ENCODE measurements at places on chromosomes 1 and 21.

- no peak for DNase-seq
Measured at GRCh38 chr1:181662606-181663005, 179.3 kb downstream of the CACNA1E start.

DNA sequence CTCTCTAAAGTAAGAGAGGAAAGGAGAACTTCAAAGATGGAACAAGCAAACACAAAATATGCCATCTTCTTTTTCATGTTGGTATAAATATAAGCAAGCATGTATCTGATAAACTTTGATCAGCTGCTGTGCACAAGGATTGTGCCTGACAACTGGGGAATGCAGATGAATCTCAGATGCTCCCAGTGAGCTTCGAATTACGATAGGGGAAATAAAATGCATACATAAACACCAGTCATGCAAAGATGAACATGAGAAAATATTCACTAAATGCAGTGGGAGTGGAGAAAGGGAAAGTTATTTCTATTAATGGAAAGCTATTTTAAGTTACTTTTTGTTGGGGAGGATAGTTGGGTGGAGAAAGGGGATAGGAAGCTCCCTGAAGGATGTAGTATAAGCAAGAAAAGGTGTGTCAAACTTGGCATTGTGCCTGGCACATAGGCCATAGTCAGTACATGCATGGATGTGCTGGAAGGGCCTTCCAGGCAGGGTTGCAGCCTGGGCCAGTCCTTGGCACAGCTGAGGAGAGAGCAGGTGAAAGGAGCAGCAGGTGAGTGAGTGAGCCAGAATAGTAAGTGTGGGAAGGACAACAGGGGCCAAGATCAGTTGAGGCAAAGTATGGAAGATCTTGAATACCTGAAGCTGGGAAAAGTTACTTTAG is 57.8 kb upstream of the PGD start:
- no peak for DNase-seq

DNA sequence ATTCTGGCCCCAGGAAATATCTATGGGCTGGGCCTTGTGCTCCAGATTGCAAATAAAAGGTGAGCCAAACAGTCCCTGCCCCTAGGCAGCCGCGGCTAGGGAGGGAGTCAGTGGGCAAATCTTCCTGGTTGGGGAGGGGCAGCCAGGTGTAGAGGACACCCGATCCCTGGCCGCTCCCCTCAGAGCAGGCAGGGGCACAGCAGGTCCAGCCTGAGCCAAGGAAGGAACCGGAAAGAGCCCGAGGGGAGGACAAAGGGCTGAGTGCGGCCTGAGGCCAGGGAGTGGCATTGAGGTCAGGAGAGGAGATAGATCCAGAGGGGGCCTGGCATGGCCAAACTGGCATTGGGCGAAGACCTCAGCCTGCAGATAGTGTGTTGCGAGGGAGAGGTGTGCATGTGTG is 36.6 kb upstream of the ARF1 start:
- no peak for DNase-seq

DNA sequence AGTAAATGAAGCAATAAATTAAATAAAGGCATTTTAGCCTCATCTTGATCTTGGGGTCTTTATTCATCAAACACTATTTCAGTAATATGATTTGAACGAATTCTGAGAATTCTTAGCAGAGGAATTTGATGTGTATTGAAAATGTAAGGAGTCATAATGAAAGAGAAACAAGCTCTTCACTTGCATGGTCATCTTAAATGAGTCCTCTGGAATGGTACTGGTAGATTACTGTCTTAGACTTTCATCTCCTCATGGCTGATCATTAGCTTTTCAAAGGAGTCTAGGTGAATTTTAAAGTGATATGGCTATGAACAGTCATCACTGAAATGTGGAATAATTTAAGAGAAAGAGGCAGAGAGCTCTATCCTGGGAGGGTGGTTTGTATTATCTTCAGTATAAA is 30.0 kb downstream of the PRRC2C start:
- DNase-seq, result no peak

DNA sequence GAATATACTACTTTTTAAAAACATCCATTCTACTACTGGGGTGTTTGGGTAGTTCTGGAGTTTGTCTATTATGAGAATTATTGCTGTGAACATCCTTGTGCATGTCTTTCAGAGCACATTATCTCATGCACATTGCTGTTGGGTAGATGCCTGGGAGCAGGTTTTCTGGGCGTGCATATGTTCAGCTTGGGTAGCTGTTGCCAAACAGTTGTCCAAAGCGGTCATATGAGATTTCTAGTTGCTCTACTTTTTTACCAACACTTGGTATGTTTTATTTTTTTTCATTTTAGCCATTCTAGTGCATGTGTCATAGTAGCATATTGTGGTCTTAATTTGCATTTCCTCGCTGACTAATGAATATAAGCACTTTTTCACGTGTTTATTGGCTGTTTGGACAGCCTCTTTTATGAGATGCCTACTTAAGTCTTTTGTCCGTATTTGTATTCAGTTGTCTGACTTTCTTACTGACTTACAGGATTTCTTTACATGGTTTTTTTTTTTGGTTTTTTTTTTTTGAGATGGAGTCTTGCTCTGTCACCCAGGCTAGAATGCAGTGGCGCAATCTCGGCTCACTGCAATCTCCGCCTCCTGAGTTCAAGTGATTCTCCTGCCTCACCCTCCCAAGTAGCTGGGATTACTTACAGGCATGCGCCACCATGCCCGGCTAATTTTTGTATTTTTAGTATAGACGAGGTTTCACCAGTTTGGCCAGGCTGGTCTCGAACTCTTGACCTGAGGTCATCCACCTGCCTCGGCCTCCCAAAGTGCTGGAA is 18.1 kb downstream of the ZDHHC18 start:
- DNase-seq, result no peak

- peak; percentile 59 for DNase-seq
Measured at GRCh38 chr1:100391675-100392074, 39.4 kb downstream of the CDC14A start.

DNA sequence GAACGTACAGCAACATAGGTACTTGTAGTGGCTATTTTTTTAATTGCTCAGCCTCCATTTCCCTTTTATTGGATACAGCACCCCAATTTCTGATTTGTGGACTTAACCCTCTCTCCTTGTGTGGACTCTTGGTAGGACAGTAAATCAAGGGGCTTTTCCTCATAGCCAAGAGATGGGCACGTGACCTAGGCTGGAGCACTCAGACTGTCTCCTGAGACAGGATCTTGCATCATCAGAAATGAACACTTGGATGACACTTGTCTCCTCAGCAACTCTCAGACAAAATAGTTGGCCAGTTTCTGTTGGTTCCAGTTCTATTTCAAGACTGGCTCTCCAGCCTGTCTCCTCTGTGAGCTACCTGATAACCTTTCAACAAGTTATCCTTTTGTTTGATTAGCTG is 112.9 kb upstream of the ZNF678 start:
- DNase-seq, result no peak

DNA sequence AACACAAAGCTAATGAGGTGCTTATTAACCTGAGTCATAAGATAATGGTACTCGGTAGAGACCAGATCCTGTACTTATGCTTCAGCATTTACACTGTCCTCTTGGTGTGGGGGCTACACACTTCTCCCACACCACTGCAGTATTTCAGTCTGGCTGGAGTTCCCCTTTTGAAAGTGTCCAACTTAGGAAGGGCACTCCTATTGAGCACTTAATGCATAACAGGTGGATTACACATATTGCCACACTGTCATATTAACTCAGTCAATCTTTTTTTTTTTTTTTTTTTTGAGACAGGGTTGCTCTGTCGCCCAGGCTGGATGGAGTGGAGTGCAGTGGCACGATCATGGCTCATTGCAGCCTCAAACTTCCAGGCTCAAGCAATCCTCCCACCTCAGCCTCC is 1.5 kb downstream of the GPATCH4 start:
- peak; percentile 52 for DNase-seq

- DNase-seq, result no peak
Measured at GRCh38 chr1:228976316-228976715, 241.0 kb downstream of the RHOU start.
